Natural killer cell treated with Interleukin-12 subunit alpha and Interleukin-12 subunit beta and Interleukin-15 and Interleukin-18, amount 100 ng/mL, for 72 hours (primary cell): ENCODE measurements at places on chromosomes 2 and 18. TPM values are rescaled to one million over a fixed set of nuclear protein-coding genes. Genes with fewer than 3 reads are reported as not detected.

The PFN4 gene
- total RNA-seq, result not detected

The DLX2 gene
- total RNA-seq, result 0.25 TPM

The GAL3ST2 gene
- total RNA-seq, result 0.83 TPM

The PDE6D gene
- 29.4 TPM for total RNA-seq

The ALLC gene
- not detected for total RNA-seq

The RAX gene
- total RNA-seq, result not detected

The NOSTRIN gene
- total RNA-seq, result not detected

The LANCL1 gene
- 23.2 TPM for total RNA-seq

The SIX2 gene
- not detected for total RNA-seq

The C2orf66 gene
- 0.21 TPM for total RNA-seq

The OSR1 gene
- not detected for total RNA-seq

The CYP1B1 gene
- 90.3 TPM for total RNA-seq

The CYTIP gene
- 755 TPM for total RNA-seq

The UGGT1 gene
- 76.5 TPM for total RNA-seq

The AQP12B gene
- not detected for total RNA-seq

The SPEG gene
- total RNA-seq, result not detected

The ACADL gene
- total RNA-seq, result not detected

The REG3G gene
- total RNA-seq, result not detected

The RGPD4 gene
- not detected for total RNA-seq

The REG3A gene
- not detected for total RNA-seq

The G6PC2 gene
- total RNA-seq, result not detected

The ZAP70 gene
- total RNA-seq, result 191 TPM

The KCNJ13 gene
- total RNA-seq, result not detected

The CFAP65 gene
- not detected for total RNA-seq

The OR6B2 gene
- not detected for total RNA-seq

The FAM237A gene
- total RNA-seq, result not detected

The RIT2 gene
- total RNA-seq, result not detected

The SCG2 gene
- total RNA-seq, result 0.21 TPM

The IL36G gene
- not detected for total RNA-seq

The KRTCAP3 gene
- total RNA-seq, result 6.1 TPM

The IL1A gene
- 12.3 TPM for total RNA-seq

The PTPRN gene
- not detected for total RNA-seq

The DES gene
- total RNA-seq, result not detected

The LRP2 gene
- total RNA-seq, result not detected

The MRPL30 gene
- 19.3 TPM for total RNA-seq

The PDE11A gene
- total RNA-seq, result not detected

The SPATA3 gene
- total RNA-seq, result 0.50 TPM

The ELAC1 gene
- total RNA-seq, result 8.2 TPM

The VWC2L gene
- total RNA-seq, result not detected

The CIB4 gene
- not detected for total RNA-seq
